ENCODE measurements at places on chromosomes 16 and 17.

DNA sequence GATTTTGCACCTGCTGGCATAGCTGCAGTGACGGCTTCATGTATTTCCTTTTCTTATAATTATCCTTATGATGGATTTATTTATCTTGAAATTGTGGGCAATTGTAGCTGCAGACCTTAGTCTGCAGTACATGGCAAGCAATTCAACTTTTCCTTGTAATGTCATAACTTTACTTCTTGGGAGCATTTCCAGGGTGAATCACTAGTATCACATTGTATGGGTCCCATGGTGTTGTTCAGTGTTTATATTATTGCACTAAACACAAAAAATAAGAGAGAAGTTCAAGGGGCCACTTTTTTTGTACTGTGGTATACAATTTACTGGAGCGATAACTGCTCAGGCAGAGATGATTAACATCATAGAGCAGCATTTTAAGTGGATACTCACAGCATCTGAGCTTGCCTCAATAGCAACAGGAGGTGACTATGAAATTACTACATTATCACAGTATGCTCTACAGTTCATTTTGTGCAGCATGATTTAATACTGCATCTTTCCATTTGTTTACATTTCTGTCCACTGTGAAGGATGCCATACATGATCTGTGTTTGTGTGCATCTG is 169.5 kb downstream of the STX8 start:
- DNase-seq = no peak

DNA sequence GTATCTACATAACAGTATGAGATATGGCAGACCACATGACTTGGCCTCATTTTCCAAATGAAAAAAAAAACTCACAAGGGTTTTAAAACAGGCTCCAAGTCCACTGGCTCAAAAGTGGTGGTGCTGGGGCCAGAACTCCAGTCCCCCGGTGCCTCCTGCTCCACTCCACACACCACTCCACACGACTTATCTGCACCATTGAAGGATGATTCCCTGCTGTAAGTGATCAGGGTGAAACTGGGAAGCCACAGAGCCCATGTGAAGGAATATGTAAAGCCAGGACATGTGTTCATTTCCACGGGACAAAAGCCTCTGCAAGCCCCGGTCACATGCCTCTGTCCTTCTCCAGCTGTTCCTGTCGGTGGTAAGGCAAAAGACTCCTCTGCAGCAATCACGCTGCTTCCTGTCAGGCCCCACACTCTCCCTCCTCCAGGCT is 97.2 kb downstream of the ZNF18 start:
- DNase-seq = no peak

- peak; percentile 37 for DNase-seq
These were observed at the start of gene PRSS21 for GRCh38 chr16:2816751-2817339. TSS of gene PRSS21 (plus strand) at chr16:2817237. CDS start at chr16:2817269, 32 bp downstream.

GRCh38 chr17:9802697-9803096 is 11.3 kb upstream of the DHRS7C start:
- no peak for DNase-seq

DNA sequence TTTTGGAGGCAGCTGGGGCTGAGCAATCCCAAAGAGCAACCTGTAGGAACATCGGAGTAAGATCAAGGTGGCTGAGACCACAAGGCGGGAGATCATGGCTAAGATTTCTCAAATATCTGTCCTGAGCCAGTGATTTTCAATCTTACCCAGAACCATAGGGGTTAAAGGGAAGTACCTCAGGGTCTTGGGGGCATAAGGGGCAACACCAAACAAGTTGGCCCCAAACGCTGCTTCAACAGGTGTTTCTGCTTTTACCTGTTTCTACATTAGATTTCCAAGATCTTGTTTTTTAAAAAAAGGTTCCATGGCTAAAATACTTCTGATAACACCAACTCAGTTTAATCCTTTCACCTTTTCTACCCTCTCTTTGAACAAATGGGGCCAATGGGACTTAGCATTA is 2.6 kb upstream of the UNC119 start:
- no peak for DNase-seq

DNA sequence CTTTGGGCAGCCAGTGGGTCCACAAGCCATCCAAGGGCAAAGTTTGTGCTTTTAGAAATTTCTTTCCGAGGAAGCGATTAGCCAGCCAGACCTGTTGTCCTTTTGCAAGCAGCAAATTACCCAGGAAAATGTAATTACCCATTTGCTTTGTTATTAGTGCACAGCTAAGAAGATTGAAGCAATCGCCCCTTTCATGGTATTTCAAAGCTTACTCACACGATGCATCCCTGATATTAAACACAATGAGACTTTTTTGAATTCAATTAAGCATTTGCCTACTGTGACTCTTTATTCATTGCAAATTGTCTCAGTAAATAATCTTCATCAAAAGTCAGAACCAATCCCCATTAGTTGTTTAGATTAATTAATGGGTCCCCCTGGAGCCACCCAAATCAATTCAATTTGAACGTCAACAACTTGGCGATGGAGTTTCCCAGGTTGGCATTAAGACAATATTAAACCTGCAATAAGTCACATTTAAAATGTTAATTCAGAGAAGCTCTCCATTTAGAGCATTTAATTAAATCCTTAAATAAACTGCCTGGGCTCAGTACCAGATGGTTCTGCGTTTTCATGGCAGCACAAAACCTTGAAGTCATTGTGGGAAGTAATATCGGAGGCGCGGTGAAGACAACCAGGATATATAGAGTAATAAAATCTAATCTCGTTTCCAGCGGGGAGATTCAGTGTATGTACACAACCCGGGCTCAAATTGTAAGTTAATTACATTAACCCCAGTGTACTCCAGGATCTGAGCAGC is 366.2 kb upstream of the TNRC6C start:
- no peak for DNase-seq

DNA sequence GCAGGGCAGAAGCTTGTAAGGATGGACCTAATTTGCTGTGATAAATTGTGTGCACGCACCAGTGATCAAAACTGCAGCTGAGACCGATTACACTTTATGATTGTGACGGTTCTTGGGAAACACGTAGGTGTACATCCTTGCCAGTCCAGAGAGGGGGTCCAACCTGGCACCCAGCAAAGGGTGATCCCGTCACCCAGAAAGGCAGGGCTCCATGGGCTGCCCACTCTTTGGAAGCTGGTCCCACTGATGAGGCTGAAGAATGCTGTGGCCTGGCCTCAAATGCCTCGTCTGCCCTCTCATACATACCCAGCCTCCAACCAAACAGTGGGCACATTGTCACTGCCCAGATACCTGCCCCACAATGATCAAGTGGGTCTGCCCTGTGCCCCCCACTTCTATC is 132.0 kb downstream of the C16orf78 start:
- no peak for DNase-seq

DNA sequence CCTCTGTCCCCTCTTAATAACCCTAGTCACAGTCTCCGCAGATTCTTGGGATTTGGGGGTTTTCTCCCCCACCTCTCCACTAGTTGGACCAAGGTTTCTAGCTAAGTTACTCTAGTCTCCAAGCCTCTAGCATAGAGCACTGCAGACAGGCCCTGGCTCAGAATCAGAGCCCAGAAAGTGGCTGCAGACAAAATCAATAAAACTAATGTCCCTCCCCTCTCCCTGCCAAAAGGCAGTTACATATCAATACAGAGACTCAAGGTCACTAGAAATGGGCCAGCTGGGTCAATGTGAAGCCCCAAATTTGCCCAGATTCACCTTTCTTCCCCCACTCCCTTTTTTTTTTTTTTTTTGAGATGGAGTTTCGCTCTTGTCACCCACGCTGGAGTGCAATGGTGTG is 5.6 kb downstream of the CCL22 start:
- DNase-seq = no peak

Data from MCF 10A (cell line).